ENCODE measurements at places on chromosomes 2 and 18. TPM values are rescaled to one million over a fixed set of nuclear protein-coding genes. Genes with fewer than 3 reads are reported as not detected.

GRCh38 chr2:221465776-221466175 lies 106.3 kb downstream of the EPHA4 start:
- H3K27ac ChIP-seq: no peak overlapping the region
- no peaks in the 10 kb centered on the region for H3K4me1 ChIP-seq
- no peak for DNase-seq
- no peak overlapping the region for H3K4me3 ChIP-seq
- no peaks in the 10 kb centered on the region for H3K27me3 ChIP-seq

DNA sequence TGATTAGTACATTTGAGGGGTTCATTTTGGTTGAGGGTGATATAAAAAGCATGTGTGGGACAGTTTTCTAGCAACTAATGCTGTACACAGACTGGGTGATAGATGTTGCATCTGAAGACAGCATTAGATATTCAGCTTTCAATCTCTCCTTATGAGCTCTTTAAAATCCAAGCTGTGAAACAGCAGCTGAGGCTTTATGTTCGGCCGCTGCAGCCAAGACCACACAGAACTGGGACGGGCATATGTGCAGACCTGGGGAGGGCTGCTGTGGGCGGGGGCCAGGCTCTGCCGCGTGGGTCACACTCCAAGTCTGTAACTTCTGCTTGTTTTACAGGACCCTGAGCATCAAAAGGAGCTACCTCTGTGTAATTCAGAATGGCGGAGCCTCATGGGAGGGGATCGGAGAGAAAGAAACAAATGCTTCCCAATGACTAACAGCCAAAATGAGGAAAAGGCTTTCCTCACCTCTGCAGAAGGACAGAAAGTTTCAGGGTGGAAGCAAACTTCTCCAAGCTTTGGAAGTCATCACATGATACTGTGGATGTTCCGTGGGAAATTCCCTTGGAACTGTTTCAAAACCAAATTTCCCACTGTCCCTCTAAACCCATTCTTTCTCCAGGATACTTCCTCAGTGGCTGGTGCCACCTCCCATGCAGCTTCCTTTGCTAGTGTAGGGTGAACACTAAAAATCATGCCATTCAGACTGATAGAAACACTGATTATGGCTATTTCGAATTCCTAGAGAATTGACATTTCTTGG lies 711.9 kb upstream of the ID2 start:
- H3K27me3 ChIP-seq: no peaks in the 10 kb centered on the region
- no peaks in the 10 kb centered on the region for H3K36me3 ChIP-seq
- no peak for DNase-seq
- H3K27ac ChIP-seq: no peak overlapping the region

GRCh38 chr2:105962221-105962620 lies 217.5 kb downstream of the NCK2 start:
- no peak for DNase-seq
- H3K27me3 ChIP-seq: no peaks in the 10 kb centered on the region
- H3K27ac ChIP-seq: no peak overlapping the region
- no peaks in the 10 kb centered on the region for H3K4me1 ChIP-seq
- H3K36me3 ChIP-seq: no peaks in the 10 kb centered on the region
- no peak overlapping the region for H3K4me3 ChIP-seq

Gene TSN
- total RNA-seq: 63.2 TPM

Gene DCDC2C
- total RNA-seq: not detected

- H3K27me3 ChIP-seq: no peaks in the 10 kb centered on the region
- no peak overlapping the region for H3K4me3 ChIP-seq
- no peak overlapping the region for H3K27ac ChIP-seq
- no peaks in the 10 kb centered on the region for H3K4me1 ChIP-seq
Measured at GRCh38 chr2:230888824-230889400, 24.2 kb downstream of the ITM2C start.

DNA sequence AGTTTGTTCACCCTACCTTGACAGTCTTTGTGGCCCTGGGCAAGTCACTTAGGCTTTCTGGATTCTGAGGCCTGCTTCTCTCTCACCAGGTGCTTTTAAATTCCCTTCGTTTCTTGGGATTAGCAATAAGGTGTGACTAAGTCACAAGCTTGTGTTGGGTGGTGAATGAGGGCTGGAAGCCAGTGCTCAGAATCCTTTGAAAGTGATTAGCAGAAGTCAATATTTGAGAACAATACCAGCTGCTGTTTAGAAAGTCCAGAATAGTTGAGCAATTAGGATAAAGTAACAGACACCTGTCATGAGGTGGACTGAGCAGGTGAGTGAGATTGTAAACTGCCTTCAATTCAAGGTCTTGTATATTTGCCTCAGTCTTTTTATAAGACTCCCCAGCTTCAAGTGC lies 19.3 kb upstream of the MGAT5 start:
- peaks cover 4% of the 10 kb centered on the region for H3K4me1 ChIP-seq
- DNase-seq: peak; percentile 24
- H3K27ac ChIP-seq: peak overlapping the region; percentile 24
- no peaks in the 10 kb centered on the region for H3K36me3 ChIP-seq
- H3K4me3 ChIP-seq: no peak overlapping the region

GRCh38 chr2:191322828-191323506 lies 77.8 kb downstream of the MYO1B start:
- H3K36me3 ChIP-seq: no peaks in the 10 kb centered on the region
- no peak overlapping the region for H3K4me3 ChIP-seq
- no peaks in the 10 kb centered on the region for H3K27me3 ChIP-seq
- DNase-seq: no peak
- H3K27ac ChIP-seq: no peak overlapping the region
- peaks cover 19% of the 10 kb centered on the region for H3K4me1 ChIP-seq

Gene FNDC4
- total RNA-seq: 15.6 TPM

Gene IGFBP5
- 232 TPM for total RNA-seq

DNA sequence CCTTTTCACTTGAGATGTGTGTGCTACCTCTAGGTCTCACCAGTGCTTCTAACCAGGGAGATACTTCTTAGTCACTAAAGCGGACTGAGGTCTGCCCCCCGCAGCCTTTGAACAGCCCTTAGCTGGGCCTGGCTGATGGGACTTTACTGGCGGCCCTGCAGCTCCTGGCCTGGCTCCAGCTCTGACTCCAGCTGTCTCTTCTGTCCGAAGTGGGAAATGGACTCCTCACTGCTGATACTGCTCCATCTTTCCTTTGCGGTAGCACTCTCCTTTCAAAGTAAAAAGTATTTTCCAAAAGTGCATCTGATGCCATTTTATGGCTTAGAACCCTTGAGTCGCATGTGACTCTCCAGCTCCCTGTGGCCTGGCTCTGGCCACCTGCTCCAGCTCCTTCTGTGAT lies 64.5 kb downstream of the ATP9B start:
- no peak for DNase-seq
- no peaks in the 10 kb centered on the region for H3K36me3 ChIP-seq
- H3K4me1 ChIP-seq: no peaks in the 10 kb centered on the region
- no peaks in the 10 kb centered on the region for H3K27me3 ChIP-seq
- H3K4me3 ChIP-seq: no peak overlapping the region
- H3K27ac ChIP-seq: no peak overlapping the region

- no peak overlapping the region for H3K4me3 ChIP-seq
- no peaks in the 10 kb centered on the region for H3K4me1 ChIP-seq
- no peaks in the 10 kb centered on the region for H3K36me3 ChIP-seq
- no peaks in the 10 kb centered on the region for H3K27me3 ChIP-seq
- DNase-seq: no peak
- no peak overlapping the region for H3K27ac ChIP-seq
Measured at GRCh38 chr2:234414596-234414995, 82.3 kb downstream of the ARL4C start.

Gene EHD3
- total RNA-seq: 6.0 TPM

DNA sequence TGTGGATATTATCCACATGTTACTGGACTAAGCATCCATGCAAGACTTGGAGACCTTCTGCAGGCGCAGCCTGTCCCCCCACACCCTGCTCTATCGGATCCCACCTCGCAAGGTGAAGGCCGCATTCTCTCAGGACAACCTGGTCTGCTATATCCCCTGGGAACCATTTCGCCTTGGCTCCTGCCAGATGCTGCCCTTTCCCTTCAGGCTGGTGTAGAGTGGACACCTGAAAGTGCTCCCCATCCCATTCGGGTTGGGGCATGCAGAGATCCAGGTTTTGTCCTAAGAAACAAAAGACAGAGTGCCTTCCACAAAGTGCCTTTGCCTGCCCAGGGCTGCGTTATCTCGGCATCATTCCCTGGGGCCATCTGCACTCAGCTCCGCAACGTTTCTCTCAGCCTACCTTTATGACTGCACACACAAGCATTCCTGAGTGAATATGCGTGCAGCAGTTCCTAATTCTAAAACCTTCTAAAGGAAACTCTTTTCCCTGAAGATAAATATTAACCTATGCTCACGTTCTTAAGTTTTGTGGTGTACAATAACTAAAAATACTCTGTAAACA lies 20.5 kb downstream of the FHL2 start:
- no peaks in the 10 kb centered on the region for H3K4me1 ChIP-seq
- H3K36me3 ChIP-seq: no peaks in the 10 kb centered on the region
- no peak for DNase-seq
- no peak overlapping the region for H3K4me3 ChIP-seq
- H3K27ac ChIP-seq: no peak overlapping the region

DNA sequence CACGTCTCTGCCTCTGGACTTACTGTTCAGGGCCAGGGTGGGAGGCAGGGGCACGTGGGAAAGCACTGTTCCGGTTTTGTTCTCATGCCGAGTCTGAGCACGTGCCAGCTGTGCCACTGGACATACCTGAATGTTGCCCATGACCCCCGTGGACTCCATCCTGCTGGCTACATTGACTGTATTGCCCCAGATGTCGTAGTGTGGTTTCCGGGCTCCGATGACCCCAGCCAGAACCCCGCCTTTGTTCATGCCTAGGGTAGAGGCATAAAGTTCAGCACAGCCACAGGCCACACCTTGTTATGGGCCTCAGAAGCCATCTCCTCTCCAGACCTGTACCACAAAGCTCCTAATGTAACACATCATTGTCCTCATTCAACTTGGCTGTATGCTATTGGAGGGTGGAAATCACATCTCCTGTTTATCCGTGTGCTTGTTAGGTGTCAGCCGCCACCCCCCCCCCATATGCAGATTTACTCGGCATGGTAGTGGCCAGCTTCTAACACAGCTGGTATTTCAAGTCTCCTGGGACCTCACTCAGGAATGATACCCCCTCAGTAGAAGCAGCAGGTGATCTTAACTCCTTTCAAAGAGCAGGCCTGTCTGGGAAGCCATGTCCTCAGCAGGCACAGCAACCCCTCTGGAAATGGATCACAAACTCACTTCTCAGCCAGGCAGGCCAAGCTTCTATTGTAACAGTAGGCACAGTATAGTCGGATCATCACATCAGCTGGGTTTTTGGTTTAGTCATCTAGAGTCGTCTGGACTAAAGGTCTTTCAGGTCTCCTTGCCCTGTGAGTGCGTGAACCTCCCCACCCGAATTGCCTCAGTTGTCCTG lies 27.6 kb downstream of the CENPO start:
- H3K4me3 ChIP-seq: no peak overlapping the region
- H3K27ac ChIP-seq: no peak overlapping the region
- no peaks in the 10 kb centered on the region for H3K36me3 ChIP-seq
- DNase-seq: no peak

Gene CBLN2
- 1.1 TPM for total RNA-seq

Data from hepatocyte (in vitro differentiated cells).